Parietal lobe (tissue), 2 donors: ENCODE measurements at places on chromosomes 6 and 20. TPM values are rescaled to one million over a fixed set of nuclear protein-coding genes. Genes with fewer than 3 reads are reported as not detected.

Gene KHDC1
- 5.6 TPM for total RNA-seq

Gene GSTA1
- not detected for total RNA-seq

Gene COX7A2
- total RNA-seq = 99.8 TPM

Gene ZBTB46
- 20.3 TPM for total RNA-seq

Gene BAK1
- 4.1 TPM for total RNA-seq

Gene KCNK16
- not detected for total RNA-seq

Gene PGC
- total RNA-seq = not detected

Gene SOBP
- total RNA-seq = 109 TPM

Gene TNNC2
- total RNA-seq = not detected

Gene C20orf204
- total RNA-seq = 4.4 TPM

Gene FHL5
- 0.63 TPM for total RNA-seq

Gene HLA-DRB1
- total RNA-seq = 1.6 TPM

Gene CNBD2
- 4.1 TPM for total RNA-seq

Gene TGM3
- 0.31 TPM for total RNA-seq

Gene CHRNA4
- total RNA-seq = 21.0 TPM

Gene EPPIN
- not detected for total RNA-seq

Gene RIPOR2
- 33.2 TPM for total RNA-seq

Gene TMC2
- 7.5 TPM for total RNA-seq
